ENCODE measurements at places on chromosomes 2 and 18.
A peak's percentile ranks its signal among the peaks of the same experiment; 100 is the strongest.

GRCh38 chr2:218927876-218928275 is 31.6 kb upstream of the CDK5R2 start:
- DNase-seq, result no peak

GRCh38 chr2:115543461-115543860 is 1101.0 kb downstream of the DPP10 start:
- DNase-seq, result no peak

GRCh38 chr18:32308493-32309120 is 118.8 kb downstream of the MEP1B start:
- no peak for DNase-seq

DNA sequence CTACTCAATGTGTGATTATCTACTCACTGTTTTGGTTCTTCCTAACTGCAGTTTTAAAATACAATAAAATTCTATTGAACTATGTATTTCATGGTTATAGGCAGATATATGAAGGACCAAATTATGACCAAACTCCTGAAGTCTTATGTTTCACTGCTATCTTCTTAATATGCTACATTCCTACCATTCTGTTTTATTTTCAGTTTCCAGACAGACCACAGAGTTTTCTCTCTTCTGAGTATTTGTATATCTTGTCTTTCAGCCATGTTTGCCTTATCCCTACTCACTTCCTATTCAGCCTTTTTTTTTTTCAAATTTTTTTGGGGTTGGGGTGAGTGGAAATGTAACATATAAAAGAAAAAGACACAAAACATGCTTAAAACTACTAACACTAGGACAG is 6.3 kb downstream of the RFTN2 start:
- DNase-seq, result no peak

DNA sequence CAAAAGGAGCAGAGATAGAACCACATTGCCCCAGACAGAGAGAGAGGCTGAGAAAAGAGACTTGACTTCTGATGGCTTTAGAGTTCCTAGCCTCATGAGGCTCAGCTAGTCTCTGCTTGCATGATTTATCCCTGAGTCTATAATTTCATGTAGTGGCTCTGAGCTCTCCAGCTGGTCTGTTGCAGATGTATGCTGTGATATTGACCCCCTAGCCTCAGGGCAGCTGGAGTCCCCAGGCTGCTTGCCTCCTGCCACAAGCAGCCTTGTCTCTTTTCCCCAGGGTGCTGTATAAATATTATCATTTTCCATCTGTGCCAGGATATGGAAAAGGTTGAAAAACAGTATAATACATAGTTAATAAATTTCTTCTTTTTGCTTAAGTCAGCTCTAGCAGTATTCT is 467.6 kb upstream of the CWC22 start:
- DNase-seq, result no peak

- no peak for DNase-seq
These were observed 34.5 kb downstream of the LYPD6 start for GRCh38 chr2:149364839-149365238.

DNA sequence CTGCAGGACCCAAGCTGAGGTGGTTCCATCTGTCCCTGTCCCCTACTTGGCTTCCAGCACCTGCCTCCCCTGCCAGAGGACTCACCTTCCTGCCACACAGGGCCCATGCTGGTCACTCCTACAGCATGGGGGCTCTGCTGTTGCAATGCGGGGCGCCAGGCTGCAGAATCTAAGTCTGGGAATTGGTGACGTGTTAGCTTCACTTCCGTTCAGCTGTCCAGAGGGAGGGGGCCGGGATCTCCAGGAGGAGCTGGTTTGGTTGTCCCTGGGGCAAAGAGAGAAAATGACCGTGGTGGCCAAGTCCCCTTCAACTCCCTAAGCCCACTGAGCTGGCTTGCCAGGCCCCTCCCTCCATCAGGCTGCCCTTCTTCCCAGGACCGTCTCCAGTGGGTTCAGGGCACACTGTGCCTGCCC is 69.5 kb downstream of the IL1R2 start:
- no peak for DNase-seq

- no peak for DNase-seq
These were observed 23.0 kb downstream of the CD302 start for GRCh38 chr2:159775021-159775420.

DNA sequence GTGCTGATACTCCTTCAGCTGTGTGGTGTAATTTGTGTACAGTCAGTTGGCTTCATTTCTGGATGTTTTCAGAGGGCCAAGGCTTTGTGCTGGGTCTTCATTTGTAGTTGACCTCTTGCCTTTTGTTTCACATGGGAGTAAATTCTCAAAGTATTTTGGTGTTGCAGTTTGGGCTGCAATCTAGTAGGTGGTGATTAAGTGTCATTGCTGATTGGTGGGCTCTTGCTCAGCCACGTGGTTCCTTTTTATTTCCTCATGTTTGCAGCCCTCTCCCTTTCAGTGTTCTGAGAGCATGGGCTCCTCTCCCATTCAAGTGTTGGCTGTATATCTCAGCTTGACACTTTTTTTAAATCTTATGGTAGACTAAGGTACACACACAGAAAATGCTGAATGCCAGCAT is 96.8 kb downstream of the SNTG2 start:
- no peak for DNase-seq

- no peak for DNase-seq
These were observed 216.3 kb upstream of the ITGA4 start for GRCh38 chr2:181240844-181241243.

DNA sequence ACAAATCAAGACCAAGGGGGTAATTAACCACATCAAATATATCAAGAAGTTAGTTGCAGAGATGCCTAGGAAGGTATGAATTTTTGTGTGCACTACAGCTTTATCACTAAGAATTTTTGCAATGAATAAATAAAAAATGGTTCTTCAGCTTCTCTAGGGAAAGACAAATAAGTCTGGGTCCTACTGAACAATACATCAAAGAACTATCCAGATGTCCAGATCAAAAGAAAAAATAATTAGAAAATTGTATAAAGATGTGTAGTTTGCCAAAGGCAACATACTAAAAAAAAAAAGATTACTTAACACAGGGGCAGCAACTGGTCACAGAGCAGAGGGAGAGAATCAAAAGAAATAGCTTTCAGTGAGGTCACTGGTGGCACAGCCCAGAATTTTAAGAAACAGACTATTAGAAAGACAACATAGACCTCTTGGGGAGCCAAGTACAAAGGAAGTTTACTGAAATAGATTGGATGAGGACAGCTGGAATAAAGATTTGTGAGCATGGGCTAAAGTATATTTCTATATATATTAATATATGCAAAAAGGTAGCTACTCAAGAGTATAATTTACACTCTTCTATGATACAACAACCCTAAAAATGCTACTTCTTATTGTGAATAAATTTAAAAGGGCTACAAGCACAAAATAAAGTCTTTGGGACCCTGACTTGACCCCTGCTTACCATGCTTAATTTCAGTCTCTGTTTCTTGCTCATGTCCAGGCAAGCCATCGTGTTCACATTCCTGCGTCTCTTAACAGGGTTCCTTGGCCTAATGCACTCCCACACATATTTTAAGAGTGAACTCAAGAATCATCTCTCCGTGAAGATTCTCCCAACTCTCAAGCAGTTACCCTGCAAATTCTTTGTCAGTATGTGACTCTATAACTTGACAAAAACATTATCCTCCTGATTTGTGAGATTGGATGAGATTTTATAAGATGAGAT is 99.0 kb upstream of the GRB14 start:
- no peak for DNase-seq

GRCh38 chr18:55821219-55821618 is 233.2 kb upstream of the TCF4 start:
- no peak for DNase-seq

DNA sequence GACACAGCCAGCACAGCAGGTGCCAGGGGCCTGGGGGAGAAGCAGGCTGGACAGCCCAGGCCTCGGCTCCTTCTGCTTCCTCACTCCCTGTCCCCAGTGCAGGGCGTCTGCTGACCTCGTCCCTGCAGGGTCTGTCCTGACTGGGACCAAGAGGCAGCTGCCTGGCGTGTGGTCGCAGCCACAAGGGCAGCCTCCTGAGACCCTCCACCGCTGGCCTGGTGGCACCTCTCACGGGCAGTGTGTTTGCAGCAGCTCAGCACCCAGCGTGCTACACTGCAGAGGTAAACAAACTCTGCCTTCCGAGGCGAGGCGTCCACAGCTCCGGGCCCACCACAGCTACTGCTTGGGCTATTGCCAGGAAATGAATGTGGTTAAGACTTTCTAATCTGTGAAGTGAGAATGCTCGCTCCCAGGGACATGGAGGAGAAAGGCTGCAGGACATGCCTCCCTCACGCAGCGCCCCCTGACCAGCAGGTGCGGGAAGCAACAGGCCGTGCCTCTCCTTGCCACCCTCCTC is 46.1 kb upstream of the HPCAL1 start:
- no peak for DNase-seq

- DNase-seq, result no peak
These were observed 8.0 kb upstream of the ITGB6 start for GRCh38 chr2:160207804-160208654.

DNA sequence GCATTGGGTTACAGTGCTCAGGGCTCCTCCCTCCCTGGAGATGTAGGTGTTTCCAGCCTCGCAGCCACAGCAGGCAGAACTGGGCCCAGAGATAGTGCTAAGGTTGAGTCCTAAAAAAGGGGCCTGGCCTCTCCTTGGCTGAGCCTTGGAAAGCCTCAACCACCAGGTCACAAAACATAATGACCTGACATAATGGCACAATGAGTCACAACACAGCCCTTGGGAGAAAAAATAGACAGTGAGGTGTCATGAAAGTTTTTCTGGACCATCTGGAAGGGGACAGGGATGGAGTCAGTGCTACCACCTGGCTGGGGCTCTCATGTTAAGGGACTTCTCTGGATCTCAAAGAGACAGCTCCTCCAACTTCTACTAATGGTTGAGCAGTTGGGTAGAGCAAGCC is 92.4 kb upstream of the LCLAT1 start:
- DNase-seq, result no peak

DNA sequence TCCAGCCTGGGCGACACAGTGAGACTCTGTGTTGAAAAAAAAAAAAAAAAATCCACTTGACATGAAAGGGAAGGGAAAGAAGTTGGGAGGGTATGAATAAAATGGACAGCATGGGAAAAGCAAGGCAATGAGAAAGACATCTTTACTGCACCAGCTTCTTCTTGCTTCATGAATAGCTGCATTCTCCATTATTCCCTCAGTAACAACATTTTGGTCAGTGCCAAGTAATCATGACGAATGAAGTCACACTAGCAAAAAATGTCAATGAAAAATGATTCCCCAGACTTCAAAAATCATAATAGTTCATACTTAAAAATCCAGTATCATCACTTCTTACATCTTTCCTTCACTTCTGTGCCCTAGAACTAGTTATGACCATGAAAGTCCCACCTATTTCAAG is 30.4 kb downstream of the ADAM17 start:
- no peak for DNase-seq

- no peak for DNase-seq
These were observed 656.8 kb downstream of the METTL4 start for GRCh38 chr18:1914489-1914888.

GRCh38 chr2:160227293-160227915 is 27.3 kb upstream of the ITGB6 start:
- no peak for DNase-seq

GRCh38 chr2:28915939-28916338 is 21.5 kb downstream of the WDR43 start:
- no peak for DNase-seq

GRCh38 chr18:36449451-36449850 is 151.9 kb downstream of the FHOD3 start:
- DNase-seq, result no peak

DNA sequence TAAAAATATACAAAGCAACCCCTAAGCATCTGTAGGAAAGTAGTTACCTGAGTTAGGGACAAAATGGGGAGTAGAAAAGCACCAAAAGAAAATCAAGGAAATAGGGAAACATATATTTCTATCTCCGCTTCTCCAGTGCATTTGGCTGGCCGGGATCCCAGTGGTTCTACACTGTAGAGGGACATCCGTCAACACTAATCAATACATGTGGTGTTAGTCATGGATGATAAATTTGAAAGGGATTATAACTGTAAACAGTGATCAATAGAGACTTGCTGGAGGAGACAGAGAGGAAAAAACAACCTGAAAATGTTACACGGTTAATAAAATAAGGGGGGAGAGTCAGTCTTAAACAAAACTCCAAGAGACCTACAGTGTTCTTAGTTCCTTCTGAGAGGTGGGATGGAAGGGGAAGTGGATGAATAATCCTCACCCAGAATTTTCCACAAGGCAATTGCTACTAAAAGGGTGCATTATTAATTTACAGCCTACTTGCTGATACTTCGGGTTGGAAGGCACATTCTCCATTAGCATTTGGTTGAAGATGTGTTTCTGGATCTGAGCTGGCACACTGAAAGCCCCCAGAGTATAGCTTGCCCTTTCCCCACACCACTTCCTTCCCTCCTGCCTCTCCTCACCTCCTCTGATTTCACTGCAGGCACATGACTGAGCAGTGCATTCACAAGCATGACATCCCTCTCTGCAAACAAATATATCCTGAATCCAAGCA is 530.0 kb downstream of the BCL11A start:
- no peak for DNase-seq

GRCh38 chr2:202847693-202848524 is 23.7 kb downstream of the ICA1L start:
- no peak for DNase-seq

GRCh38 chr2:55111570-55112228 is 61.4 kb upstream of the RTN4 start:
- DNase-seq, result no peak

DNA sequence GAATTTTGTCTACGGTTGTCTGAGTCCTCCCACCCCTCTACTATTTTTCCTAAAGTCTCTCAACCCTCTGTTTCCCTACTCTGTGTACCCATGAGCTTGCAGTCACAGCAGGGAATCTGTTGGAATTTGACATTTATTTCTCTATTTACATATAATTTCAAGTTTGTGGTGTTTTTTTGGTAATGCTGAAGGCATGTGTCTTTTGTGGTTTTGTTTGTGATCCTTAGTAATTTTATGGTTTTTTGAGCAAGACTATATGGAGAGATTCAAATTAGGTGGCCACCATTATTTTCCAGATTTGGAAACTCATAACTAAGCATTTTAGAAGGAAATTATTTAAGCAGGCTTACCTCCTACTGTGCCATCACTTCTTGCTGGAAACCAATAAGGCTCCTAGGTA is 27.2 kb upstream of the FBLN7 start:
- DNase-seq, result no peak

GRCh38 chr18:6255116-6255705 is 159.5 kb downstream of the L3MBTL4 start:
- no peak for DNase-seq

DNA sequence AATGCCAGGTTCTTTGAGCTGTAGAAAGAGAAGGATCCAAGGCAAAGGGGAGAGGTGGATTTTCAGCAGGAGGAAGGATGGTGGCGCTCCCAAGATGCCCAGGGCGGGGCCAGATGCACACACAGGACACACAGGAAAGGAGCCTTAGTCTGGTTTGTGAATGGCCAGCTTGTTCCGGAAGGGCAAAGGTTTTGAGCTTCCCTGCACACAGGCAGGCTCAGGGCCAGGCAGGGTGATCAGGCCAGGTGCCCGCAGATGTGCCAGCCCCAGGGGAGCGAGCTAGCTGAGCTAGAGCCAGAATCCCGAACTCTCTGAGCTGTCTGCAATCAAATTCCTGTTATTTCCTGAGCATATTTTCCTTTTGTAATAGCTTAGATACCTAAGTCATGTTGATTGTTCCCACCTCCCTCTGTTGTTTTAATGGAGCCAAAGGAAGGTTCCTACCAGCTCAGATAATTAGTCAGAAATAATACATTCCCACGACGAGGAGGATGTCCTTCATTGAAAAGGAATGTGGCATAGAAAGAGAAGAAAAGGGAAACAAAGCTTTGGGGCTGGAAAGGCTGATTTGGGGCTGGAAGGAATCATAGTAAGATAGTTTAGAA is 13.7 kb upstream of the OTOF start:
- no peak for DNase-seq

GRCh38 chr2:144320491-144320890 is 199.4 kb downstream of the ZEB2 start:
- DNase-seq, result peak; percentile 21

- DNase-seq, result no peak
These were observed 407.1 kb downstream of the SPAG16 start for GRCh38 chr2:213691351-213691750.
